NCI-H2227 treated with DMSO at 0.1 percent for 48 hours (cell line): ENCODE measurements at places on chromosomes 13 and 19.

- no peak for DNase-seq
Measured at GRCh38 chr13:109233293-109233692, 553.1 kb downstream of the IRS2 start.

DNA sequence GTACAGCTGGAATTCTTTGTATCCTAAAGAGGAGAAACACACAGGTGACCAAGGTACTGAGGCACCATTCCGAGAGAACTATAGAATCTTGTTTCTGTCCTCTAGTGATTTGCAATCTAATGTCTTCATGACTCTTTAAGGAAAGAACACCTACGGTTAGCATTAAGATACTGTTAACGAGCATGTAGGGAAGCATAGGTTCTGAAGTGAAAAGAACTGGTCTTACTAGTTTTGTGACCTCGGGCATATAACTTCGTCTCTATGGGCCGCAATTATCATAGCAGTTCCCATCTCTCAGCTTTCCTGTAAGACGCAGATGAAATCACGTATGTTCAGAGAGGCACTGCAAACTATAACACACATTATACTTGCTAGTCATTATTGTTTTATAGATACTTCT, 193.0 kb upstream of the NBEA start:
- DNase-seq = no peak

DNA sequence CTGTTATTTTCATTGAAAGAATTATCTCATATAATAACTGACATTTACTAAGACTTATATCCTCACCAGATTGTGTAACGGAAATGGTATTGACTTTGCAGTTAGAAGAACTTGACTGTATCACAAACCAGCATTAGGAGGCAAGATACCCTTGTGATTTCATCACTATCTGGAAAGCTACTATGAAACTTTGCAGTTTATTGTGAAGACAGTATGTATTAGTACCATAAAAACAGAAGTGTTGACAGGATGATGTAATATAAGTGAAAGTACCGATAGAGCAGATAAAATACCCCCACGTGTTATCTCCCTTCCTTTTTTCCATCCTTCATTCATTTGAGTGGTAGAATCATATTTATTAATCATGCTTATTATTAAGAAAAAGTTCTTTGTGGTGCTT, 365.7 kb upstream of the KLHL1 start:
- no peak for DNase-seq

DNA sequence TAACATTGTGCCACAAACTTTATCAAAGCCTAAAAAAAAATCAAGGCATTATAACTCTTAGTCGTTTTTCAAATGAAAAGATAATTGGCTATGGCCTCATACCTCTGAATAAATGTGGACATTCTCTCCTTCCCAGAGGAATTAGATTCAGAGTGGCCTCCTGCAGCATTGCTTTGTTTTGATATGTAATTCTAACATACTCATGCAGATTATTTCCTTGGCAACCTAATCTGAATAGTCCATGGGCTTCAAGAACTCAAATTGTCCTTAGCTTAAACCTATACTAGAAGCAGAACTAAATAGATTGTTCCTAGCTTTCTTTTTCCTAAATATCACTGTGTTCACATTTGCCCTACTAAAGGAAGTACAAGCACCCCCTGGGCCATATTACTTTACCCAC, 1146.9 kb downstream of the OLFM4 start:
- DNase-seq = no peak

GRCh38 chr13:35566340-35566739, 89.9 kb upstream of the MAB21L1 start:
- DNase-seq = no peak

GRCh38 chr19:42325308-42325895, at the start of gene MEGF8:
Gene MEGF8 (plus strand): TSS chr19:42325635. CDS start chr19:42326244, 609 bp downstream.
- DNase-seq = peak; percentile 100

DNA sequence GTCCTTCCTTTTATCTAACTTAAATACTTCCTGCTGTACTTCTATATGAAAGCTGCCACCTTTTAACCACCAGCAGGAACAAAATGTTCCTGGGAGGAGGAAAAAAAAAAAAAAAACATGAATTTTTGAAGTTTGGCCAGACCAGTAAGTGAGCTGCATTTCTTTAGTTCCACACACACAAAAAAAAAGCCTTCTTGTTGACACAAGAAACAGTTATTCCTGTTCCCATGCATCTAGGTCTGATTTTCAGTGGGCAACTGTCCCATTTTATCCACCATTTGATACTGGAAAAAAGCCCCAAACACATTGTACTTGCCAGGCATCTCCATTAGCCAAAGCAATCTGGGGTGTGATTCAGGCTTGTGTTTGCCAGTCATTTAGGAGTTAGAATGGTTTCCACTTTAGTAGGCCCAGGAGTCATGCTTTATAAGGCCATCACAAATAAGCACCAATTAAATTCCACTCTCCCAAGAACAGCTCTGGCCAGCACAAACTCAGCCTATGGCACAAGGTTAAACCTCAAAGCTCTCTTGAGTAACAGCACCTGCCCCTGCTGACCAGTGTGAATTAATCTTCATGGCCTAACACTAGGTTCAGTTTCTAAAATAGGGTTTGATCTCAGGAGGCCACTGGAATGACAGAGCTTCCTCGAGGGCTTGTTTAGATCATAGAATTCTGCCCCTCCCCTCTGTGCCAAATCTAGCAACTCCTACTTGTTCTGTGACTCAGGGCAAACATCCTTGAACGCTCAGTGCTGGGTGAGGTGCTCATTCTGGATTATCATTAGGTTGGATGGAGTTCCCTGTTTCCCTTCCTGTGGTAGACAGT, 67.1 kb downstream of the NUFIP1 start:
- DNase-seq = no peak

GRCh38 chr19:31668921-31669320, 319.7 kb upstream of the TSHZ3 start:
- DNase-seq = no peak
